ENCODE measurements at places on chromosomes 5 and 9.
A peak's percentile ranks its signal among the peaks of the same experiment; 100 is the strongest.

DNA sequence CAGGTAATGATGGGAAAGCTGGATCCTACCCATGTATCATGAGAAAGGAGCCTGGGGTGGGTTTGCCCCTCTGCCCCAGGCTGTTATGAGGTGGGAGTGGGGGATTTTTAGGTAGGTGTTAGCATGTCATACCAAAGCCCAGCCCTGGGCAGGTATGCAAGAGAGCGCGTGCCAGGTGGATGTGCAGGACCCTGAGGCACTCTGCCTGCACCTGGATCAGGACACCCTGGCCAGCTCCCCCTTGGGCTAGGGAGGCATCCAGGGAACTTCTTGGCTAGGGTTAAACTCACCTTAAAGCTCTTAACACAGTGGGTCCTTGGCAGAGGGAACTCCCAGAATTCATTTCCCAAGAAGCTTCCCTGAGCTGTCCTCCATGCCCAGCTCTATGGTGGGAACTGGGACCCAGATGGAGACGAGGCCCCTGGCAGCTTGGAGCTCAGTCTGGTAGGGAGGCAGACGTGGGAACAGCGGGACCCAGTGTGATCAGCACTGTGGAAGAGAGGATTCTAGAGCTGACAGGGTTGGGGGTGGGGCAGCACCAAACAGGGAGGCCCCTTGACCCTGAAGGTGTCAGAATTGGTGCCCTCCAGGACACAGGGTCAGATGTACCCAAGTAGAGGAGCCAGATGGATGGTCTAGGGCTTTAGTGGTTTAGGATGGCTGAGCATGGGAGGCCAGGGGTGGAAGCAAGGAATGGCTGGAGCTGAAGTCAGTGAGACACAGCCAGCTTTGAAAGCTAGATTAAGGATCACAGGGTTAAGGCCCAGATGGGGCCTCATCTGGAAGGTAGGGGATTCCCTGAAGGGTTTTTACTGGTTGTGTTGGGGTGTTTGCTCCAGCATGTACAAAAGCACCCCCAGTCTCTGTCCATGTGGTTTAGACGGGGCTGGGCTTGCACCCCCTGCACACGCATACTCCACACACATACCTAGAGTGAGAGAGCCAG lies 2.2 kb upstream of the PRR7 start:
- no peak for DNase-seq

GRCh38 chr9:78406933-78407332 lies 110.0 kb downstream of the PSAT1 start:
- DNase-seq: no peak

- no peak for DNase-seq
Measured at GRCh38 chr9:98709968-98710965, 1.5 kb upstream of the GABBR2 start.

GRCh38 chr5:39058178-39058921 lies 15.8 kb downstream of the RICTOR start:
- DNase-seq: no peak

DNA sequence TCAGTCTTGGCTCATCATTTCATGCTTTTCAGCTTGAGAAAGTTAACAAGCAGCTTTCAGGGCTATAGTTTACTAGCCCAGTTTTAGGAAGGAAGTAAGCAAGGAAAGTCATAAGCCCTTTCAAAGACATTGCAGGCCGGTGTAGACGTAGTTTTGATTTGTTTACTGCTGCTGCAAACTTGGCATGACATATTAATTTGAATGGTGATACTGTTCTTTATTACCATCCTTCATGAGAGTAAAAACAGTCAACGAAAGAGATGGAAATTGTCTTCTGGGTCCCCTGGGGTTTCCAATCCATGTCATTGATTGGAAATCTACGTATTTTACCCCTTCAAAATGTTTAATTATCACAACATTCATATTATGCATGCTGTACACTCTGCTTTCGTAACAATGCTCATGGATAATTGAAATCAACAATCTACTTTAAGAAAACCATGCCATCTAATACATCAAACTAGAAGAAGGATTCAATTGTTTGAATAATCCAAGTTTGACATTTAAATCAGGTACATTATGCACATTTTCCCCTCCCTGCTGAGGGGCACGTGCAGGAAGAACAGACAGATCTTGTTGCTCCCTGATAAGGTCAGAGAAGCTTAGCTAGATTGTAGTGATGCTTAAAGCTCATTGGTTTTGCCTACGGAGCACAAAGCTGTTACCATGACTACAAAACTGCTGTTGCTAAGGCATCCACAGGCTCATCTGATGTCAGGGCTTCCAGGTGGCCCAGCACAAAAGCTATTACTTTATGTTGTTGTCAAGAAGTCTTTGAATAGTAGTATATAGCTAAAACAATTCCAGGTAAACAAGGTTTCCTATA lies 139.9 kb upstream of the PRLR start:
- DNase-seq: peak; percentile 16

GRCh38 chr5:1460054-1460682 lies 14.9 kb upstream of the SLC6A3 start:
- no peak for DNase-seq

- no peak for DNase-seq
Measured at GRCh38 chr5:149584121-149584520, 2.8 kb downstream of the ARHGEF37 start.

GRCh38 chr9:128054087-128054486 lies 13.0 kb downstream of the NAIF1 start:
- no peak for DNase-seq

- no peak for DNase-seq
Measured at GRCh38 chr5:95723632-95724369, 7.3 kb upstream of the RHOBTB3 start.

GRCh38 chr9:136086213-136086881 lies 8.7 kb downstream of the NACC2 start:
- no peak for DNase-seq

DNA sequence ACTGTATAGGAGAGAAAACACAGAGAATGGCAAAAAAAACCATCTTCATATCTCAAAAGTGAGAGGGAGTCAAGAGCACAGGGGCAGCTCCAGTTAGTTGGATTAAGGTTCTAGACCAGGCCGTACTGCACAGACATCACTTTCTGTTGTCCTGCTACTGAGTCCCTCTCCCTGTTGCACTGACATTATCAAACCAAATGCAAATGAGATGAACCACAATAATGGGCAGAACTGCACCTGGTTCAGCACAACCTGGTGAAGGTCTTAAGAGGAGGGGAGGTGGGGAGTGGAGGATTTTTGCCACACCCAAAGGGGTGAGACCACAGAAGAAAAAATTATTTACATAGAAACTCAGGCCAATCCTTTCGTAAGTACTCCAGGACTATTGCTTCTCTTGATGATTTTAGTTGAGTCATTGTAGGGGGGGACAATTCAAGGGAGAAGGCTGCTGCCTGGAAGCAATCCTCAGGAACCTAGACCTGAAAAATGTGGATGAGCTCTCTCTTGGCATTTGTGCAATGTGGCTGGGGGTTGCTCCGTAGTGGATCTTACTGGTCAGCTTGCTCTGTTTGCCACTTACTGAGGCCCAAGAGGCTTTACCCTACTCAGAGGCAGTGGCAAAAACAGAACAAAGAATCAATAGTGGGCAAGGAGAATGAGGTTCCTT lies 94.5 kb upstream of the PPP1R2B start:
- no peak for DNase-seq

GRCh38 chr9:97075289-97075985 lies 36.5 kb upstream of the CTSV start:
- no peak for DNase-seq

- no peak for DNase-seq
Measured at GRCh38 chr5:1291611-1292080, 3.2 kb downstream of the TERT start.

GRCh38 chr5:169116961-169117461 lies 183.9 kb downstream of the SLIT3 start:
- peak; percentile 67 for DNase-seq

DNA sequence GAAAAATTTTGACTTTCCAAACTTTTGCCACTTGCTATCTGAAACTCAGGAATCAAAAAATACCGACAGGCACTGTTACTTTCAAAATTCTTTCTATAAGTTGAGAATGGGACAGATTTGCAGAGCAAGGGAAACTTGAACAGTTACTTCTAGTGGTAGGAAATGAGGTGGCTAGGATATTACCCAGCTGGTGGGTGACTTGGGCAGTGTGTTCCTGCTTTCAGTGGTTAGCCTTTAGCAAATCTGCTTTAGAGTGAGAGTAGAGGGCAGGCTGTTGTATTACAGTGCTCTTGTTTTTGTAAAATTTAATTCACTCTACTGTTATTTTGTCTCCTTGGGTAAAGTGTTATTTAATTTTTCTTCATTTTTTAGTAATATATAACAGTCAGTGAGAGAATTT lies 40.2 kb upstream of the ROPN1L start:
- no peak for DNase-seq

- DNase-seq: peak; percentile 2
Measured at GRCh38 chr5:173498739-173499470, 117.5 kb downstream of the BOD1 start.

GRCh38 chr9:123941524-123942070 lies 11.7 kb upstream of the DENND1A start:
- no peak for DNase-seq

DNA sequence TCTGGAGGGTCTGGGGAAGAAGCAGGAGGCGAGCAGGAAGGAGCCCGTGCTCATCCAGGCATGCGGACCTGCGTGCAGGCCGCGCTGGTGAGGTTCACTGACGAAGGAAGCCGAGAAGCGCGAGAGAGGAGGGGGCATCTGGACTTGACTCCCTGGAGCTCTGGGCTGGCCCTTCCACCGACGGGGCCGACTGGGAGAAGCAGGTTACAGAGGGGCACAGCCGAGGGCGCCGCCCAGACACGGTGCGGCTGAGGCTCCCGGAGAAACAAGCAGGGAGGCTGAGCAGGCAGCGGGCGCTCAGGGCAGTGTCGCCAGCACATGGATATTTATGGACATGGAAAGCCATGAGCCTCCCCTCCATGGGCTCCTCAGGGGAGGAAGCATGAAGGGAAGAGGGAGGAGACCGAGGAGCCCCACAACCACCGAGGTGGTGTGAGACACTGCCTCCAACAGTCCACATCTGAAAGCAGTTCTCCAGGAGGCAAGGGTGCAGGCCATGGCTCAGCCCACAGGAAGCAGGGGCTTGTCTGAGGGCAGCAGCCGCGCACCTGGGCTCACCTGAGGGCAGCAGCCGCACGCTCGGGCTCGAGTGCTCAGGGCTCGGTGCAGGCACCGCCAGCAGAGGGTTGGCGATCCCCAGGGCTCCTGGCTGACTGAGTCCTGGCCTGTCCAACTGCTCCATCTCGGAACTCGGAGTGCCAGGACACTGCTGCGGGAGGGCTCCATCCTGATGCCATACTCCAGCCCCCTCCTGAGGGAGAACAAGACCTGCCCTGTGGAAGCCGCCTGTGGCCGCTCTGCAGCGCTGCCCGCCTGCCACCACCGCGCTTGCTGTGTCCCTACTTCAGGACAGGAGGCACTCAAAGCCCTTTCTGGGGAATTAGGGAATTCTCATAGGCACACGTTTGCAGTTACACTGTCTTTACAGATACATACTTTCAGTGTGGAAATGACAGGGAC lies 15.7 kb upstream of the INPP5E start:
- no peak for DNase-seq

- DNase-seq: no peak
Measured at GRCh38 chr9:18516965-18517364, 43.0 kb downstream of the ADAMTSL1 start.

GRCh38 chr9:122695696-122696095 lies 20.8 kb downstream of the OR1L3 start:
- no peak for DNase-seq

DNA sequence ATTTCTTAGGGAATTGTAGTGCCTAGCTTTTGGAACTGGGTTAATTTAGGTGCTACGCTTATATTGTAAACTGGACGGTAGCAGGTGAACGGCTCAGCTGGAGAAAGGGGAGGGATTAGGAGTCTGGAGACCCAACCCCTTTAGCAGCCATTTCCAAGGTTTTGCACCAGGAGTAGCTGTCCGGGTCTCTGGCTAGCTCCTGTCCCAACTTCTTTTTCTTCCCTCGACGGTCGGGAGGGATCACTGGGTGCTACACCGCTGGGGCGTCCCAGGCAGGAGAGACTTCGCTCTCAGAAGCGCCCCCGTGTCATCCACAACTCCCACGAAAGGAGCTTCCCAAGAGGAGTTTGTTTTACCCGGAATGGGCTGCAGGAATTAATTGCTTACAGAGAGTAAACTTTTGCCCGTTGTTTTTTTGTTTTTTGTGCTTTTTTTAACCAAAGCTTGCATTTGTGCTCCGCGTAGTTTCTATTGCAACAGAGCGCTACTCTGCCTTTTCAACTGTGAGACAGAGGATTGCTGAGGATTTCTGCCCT lies 1640.9 kb upstream of the C9orf72 start:
- peak; percentile 83 for DNase-seq

- no peak for DNase-seq
Measured at GRCh38 chr9:11469745-11470144, 856.9 kb upstream of the PTPRD start.

DNA sequence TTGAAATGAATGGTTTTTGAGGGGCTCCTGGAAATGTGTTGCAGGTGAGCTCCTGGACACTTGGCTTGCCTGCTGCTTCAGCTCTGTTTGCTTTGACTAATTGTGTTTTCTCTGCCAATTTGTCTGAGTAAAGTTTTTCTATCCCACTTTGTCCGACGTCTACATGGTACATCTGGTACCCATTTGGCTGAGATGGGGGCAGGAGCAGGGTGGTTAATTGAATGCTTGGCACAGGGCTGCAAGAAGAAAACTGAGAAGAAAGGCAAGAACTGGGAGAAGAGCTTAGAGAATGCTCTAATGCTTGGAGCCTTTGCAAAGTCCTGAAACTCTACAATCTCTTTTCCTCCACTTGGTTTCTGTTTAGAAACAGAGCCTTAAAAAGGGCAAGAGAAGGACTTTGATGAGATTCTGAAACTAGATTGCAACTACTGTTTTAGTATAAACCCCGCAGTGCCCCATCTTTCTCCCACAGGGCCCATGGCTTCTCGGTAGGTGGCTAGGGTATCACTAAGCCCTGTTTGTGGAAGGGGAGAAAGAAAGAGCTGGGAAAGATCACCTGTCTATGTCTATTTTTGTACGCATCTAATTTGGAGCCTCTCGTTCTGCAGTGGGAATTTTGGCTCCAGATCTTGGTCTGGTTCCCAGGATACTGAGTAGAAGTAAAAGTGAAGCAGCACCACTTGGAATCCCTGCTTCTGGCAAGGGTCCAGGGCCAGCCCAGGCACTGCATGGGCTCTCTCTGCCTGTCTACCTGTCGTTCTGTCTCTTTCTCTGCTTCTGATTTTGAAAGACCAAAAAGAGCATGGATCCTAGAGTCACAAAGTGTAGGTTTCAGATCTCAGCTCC lies 214.4 kb downstream of the SEMA6A start:
- DNase-seq: no peak

- no peak for DNase-seq
Measured at GRCh38 chr5:116614603-116614920, 39.9 kb upstream of the SEMA6A start.

DNA sequence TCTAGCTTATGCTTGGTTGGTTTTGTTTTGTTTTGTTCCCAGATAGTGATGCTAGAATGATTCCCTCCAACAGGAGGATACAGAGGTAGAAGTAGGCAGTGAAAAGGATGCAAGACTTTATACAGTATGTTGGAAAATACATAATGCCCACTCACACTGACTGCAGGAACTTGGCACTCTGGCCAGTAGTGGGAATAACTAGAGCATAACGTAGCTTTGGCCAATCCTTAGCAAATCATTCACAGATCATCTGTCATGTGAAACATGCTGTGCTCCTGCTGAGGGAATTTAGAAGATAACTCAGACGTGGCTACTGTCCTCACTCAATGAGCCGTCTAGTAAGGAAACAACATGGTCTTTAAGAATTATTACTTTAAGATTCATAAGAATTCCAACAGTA lies 13.5 kb downstream of the CFAP90 start:
- DNase-seq: no peak

All from NT2/D1 (cell line).